Natural killer cell (primary cell): ENCODE measurements at places on chromosomes 2 and 18.

- no peak for DNase-seq
- H3K4me1 ChIP-seq, result no peaks in the 10 kb centered on the region
- H3K4me3 ChIP-seq, result no peak overlapping the region
- H3K27me3 ChIP-seq, result no peaks in the 10 kb centered on the region
- H3K27ac ChIP-seq, result no peak overlapping the region
Measured at GRCh38 chr2:55175254-55176093, 56.6 kb downstream of the CLHC1 start.

DNA sequence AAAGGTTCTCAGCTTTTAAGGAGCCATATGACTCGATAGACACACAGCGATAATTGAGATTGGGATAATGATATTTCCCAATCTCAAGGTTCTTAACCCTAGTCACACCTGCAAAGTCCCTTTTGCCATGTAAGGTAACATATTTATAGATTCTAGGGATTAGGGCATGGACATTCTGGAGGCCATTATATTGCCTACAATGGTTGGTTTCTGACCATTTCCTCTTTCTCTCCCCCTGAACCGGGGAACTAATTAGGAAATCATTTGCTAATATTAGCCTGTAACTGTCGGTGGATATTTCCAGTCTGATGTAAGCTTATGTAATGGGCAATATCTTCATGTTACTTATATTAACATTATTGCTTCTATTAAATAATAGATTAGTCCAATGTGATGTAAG, 40.8 kb upstream of the ARHGAP15 start:
- no peak overlapping the region for H3K27ac ChIP-seq
- no peaks in the 10 kb centered on the region for H3K36me3 ChIP-seq
- H3K4me1 ChIP-seq, result no peaks in the 10 kb centered on the region
- H3K4me3 ChIP-seq, result no peak overlapping the region
- H3K27me3 ChIP-seq, result no peaks in the 10 kb centered on the region
- no peak for DNase-seq

DNA sequence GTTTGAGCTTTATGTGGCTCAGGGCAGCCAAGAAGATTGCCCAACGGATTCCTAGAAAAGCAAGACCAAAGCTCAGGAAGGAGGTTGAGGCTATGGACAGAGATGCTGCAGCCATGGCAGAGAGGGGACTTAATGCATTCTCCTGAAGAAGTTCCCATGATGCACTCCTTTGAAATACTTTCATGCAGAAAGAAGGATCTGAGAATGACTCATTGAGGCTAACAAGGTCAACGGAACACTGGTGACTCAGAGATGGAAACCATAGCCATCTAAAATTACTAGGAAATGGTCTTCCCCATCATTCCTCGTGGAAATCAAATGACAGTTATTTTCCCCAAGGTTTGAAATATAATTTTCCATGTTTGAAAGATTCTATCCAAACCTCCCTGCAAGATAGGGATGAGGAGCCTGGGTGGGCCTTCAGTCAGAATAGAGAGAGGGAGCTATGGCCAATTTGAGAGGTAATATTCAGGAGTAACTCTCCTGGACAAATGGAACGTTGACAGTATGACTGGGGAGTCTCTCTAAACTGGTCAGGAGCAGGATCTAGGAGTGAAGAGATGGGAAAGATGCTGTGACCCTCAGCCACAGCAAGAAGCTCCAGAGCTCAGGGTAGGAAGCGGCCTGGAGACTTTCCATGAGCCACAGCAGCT, 63.0 kb downstream of the REEP1 start:
- no peak overlapping the region for H3K4me3 ChIP-seq
- no peak for DNase-seq
- H3K27ac ChIP-seq, result no peak overlapping the region
- H3K27me3 ChIP-seq, result no peaks in the 10 kb centered on the region

GRCh38 chr2:134020608-134021007, 233.3 kb upstream of the MGAT5 start:
- no peak for DNase-seq
- no peak overlapping the region for H3K4me3 ChIP-seq
- H3K27me3 ChIP-seq, result no peaks in the 10 kb centered on the region
- no peaks in the 10 kb centered on the region for H3K36me3 ChIP-seq
- no peak overlapping the region for H3K27ac ChIP-seq
- H3K4me1 ChIP-seq, result peaks cover 9% of the 10 kb centered on the region

DNA sequence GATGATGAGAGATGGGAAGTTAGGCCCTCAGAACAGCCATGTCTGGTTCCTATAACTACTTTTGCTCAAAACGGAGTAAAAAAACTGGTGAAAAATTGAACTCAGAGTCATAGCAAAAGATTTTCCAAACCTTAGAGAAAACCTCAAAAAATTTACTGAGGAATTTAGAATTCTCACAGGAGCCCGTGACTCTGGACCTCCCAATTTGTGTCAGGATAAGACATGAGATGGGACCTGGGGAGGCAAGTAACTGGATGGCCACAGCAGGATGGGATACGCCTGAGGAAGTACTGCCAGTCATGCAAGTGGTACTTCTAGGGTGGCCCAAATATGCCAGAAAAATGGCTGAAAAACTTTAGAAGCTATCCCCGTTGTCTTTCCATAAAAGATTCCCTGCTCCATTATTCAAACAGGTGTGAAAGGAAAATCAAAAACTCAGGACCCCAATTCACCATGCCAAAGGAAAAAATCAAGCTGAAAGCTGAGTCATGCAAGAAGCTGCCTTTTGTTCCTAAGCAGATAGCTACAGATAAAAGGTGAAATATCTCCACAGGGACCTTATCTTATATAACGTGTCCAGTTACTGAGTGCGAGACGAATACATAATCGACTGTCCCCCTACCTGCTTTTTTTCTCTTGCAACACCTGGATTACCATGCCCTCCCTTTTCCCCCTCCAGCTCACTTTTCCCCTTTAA, 34.1 kb upstream of the LIPG start:
- no peak overlapping the region for H3K4me3 ChIP-seq
- H3K27ac ChIP-seq, result no peak overlapping the region
- H3K27me3 ChIP-seq, result no peaks in the 10 kb centered on the region
- no peak for DNase-seq

- DNase-seq, result no peak
- H3K27me3 ChIP-seq, result no peaks in the 10 kb centered on the region
- H3K4me3 ChIP-seq, result no peak overlapping the region
- no peaks in the 10 kb centered on the region for H3K36me3 ChIP-seq
- H3K27ac ChIP-seq, result no peak overlapping the region
Measured at GRCh38 chr2:28970464-28971160, 10.5 kb upstream of the TOGARAM2 start.

DNA sequence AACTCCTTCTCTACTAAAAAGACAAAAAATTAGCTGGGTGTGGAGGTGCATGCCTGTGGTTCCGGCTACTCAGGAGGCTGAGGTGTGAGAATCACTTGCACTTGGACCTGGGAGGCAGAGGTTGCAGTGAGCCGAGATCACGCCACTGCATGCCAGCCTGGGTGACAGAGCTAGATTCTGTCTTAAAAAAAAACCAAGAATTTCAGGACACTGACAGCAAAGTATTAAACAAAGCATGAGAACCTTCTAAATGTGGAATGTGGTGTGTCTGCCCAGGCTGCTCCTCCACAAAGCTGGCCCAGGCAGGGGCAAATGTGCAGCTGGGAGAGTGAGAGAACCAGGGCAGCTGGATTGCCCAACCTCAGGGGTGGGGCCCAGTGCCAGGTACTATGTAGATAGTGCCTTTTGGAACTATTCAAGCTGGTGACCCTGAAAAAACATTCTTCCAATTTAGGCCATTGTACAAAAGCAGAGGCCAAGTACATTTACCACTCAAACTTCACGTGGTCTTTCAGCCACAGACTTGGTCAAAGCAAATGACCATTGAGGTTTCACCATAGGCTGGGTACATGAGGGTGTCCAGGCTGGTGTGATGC, 6.7 kb upstream of the UGT1A5 start:
- H3K27me3 ChIP-seq, result no peaks in the 10 kb centered on the region
- no peak for DNase-seq
- no peak overlapping the region for H3K4me3 ChIP-seq
- H3K4me1 ChIP-seq, result no peaks in the 10 kb centered on the region
- H3K27ac ChIP-seq, result no peak overlapping the region

GRCh38 chr2:108220942-108221541, 18.7 kb upstream of the SULT1C3 start:
- no peaks in the 10 kb centered on the region for H3K27me3 ChIP-seq
- no peaks in the 10 kb centered on the region for H3K4me1 ChIP-seq
- DNase-seq, result no peak
